Right atrium auricular region (tissue), 2 donors: ENCODE measurements at places on chromosomes 16 and 17.

DNA sequence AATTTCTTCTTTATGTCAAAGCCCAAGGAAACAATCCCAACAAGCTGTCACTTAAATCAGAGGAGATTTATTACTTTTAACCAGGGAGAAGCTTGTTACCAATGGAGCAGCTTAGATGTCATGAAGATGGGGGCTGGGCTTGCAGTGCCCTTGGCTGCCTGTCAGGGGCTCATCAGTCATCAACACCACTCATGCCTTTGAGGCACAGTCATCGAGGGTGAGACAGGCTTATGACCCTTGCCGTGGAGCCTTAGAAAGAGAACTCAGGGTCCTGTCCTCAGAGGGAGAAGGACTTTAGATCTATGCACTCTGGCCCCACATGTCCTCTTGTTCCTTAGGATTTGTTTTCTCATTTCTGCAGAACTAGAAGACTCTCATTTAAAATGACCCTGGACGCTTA lies 318.3 kb downstream of the CBLN1 start:
- no peak for DNase-seq

DNA sequence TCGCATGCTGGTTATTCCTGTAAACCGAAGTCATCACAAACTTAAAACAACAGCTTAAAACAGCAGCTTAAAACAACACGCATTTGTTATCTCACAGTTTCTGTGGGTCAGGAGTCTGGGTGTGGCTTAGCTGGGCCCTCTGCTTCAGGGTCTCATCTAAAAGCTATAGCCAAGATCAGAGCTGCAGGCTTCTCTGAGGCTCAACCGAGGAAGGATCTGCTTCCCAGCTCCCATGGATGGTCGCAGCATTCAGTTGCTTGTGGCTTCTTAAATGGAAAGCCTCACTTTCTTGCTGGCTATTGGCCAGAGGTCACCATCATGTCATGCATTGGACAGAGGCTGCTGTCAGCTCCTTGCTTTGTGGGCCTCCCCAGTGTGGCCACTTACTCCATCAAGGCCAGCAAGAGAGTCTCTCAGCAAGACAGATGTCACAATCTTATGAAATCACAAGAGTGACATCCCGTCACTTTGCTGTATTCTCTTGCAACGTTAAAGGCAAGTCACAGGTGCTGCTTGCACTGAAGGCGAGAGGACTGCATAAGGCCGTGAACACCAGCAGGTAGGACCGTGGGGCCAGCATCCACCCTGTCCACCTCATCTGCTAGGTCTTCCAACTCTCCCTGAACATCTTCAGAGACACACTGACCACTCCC lies 117.9 kb upstream of the TNRC6C start:
- no peak for DNase-seq

DNA sequence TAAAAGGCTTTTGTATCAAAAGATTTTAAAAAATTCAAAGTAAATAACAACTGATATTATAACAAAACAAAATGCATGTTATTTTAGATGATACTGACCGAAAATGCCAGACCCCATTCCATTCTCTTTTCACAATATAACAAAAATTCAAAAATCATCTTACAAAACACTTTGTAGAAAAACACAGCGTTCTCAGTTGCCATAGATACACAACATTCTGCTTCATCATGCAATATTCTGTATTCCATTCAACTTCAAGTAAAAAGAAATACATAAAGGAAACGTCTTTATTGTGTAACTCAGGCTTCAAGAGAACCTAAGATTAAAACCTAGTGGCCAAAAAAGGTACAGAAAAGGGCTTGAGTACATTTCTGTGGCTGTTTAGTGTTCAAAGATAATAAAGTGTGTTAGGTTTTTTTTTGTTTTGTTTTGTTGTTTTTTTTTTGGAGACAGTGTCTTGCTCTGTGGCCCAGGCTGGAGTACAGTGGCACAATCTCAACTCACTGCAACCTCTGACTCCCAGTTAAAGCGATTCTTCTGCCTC lies 250.5 kb downstream of the CEP112 start:
- no peak for DNase-seq

- DNase-seq, result no peak
Observed at GRCh38 chr16:11082860-11083388, 138.6 kb downstream of the CLEC16A start.

DNA sequence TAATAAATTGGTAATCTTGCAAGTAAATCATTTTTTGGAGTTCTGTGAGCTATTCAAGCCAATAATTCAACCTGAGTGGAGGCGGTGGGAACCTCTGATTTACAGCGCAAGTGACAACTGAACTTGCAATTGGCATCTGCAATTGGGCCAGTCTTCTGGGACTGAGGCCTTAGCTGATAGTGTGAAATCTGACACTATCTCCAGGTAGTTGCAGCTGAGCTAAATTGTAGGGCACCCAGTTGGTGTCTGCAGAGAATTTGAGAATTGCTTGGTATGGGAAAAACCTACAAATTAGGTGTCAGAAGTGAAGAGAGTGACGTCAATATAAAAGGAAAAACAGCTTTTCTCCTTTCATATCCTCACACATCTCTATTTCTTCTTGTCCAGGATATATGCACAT lies 1633.6 kb upstream of the GOT2 start:
- no peak for DNase-seq

DNA sequence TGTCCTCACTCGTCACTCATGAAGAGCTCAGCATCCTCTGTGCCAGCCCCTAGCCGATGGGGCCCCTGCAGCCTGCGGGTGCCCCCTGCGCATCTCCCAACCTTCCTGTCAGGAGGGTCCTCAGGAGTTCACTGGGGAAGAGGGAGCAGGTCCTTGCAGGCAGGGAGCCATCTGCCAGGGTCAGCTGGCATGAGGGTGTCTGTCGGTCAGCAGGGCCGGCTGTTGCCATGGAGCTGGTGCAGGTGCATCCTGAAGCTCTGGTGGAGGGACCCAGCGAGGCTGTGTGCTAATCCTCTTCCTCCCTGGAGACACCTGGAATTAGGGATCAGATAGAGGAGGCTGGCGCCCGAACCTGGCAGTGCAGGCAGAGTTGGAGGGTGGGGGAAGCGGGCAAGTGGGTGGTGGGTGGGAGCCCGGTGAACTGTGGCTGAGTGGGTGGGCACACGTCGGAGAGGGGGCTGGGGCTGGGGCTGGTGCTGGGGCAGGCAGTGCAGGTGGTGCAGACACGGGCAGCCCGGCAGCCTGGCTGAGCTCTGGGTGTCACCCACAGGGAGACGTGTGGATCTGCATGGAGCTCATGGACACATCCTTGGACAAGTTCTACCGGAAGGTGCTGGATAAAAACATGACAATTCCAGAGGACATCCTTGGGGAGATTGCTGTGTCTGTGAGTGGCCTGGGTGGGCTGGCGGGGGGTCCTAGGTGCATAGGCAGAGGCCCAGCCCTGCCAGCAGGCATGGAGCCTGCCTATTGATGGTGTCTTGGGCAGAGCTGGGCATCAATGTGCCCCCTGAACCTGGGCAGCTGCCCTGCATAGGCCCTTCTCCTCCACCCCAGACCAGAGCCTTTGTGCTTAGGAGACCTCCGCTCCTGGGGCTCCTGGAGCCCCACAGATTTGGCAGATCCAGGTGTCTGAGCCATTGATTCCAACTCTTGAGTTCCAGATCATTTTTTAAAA lies 17.4 kb downstream of the MAP2K3 start:
- DNase-seq, result no peak

- DNase-seq, result no peak
Observed at GRCh38 chr16:74565378-74565777, 41.5 kb downstream of the GLG1 start.

DNA sequence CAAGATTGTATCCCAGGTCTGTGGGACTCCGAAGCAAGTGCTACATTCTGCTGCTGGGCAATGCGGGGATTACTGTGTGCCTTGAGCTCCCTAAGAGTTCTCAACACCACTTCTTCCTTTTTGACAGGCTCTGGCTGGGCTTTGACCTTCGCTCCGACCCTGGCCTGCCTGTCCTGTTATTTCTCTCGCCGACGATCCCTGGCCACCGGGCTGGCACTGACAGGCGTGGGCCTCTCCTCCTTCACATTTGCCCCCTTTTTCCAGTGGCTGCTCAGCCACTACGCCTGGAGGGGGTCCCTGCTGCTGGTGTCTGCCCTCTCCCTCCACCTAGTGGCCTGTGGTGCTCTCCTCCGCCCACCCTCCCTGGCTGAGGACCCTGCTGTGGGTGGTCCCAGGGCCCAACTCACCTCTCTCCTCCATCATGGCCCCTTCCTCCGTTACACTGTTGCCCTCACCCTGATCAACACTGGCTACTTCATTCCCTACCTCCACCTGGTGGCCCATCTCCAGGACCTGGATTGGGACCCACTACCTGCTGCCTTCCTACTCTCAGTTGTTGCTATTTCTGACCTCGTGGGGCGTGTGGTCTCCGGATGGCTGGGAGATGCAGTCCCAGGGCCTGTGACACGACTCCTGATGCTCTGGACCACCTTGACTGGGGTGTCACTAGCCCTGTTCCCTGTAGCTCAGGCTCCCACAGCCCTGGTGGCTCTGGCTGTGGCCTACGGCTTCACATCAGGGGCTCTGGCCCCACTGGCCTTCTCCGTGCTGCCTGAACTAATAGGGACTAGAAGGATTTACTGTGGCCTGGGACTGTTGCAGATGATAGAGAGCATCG lies 2.4 kb downstream of the SLC16A13 start:
- no peak for DNase-seq

DNA sequence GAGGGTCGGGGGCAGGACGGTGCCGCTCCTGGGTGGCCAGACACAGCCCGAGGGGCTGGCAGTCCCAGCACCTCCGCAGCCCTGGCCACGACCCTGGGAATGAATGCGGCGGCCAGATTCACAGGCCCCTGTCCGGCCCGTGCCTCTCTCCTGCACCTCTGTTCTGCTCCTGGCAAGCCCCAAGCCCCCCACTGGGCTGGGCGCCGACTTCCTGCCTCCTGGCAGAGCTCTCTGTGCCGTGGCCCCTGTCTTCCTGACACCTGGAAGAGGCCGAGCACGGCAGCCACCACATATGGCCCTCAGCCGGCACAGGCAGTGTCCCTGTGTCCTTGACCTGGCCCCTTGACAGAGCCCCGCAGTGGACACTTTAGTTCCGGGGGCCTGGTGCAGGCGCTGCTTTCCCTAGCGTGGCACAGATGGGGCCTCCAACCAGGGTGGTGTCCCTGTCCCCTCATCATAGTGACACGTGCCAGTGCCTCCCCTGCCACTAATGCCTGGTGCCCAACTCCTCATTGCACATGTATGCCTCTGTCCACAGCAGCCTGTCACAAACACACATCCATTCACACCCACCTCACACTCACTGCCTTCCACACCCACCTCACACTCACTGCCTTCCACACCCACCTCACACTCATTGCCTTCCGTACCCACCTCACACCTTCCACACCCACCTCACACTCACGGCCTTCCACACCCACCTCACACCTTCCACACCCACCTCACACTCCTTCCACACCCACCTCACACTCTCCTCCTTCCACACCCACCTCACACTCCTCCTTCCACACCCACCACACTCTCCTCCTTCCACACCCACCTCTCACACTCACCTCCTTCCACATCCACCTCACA lies 110.6 kb upstream of the PLCG2 start:
- no peak for DNase-seq

GRCh38 chr16:27620541-27620940 lies 70.6 kb downstream of the KATNIP start:
- DNase-seq, result no peak

DNA sequence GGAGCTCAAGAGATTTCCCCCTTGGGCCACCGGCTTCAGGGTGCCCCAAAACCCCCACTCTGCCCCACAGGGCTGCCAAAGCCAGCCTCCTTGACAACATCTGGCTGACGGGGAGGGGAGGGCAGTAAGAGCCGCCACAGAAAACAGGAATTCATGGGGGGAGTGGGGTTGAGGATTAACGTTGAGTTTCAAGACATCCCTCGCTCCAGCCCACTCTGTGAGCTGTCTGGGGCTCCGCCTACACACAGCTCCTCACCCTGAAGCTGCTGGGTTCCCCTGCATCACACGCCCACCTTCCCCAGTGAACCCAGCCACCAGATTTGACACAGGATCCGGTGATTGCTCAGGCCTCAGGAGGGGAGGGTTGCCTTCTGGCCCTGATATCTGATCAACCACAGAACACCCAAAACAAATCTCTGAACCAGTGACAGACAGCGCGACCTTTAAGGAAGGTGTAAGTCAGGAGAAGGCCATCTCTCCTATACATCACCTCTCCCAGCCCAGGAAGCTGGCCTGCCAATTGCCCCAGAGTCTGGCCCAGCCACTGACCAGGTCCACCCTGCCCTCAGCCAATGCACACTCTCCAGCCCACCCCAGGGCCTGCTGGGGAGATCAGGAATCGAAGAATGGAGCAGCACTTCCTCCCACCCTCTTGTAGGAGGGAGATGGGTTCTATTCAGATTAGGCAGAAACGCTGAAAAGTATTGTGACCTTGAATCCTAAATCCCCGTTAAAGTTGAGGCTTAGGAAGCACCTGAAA lies 132.1 kb downstream of the CLEC16A start:
- no peak for DNase-seq

GRCh38 chr16:26433807-26434206 lies 632.9 kb upstream of the C16orf82 start:
- DNase-seq, result no peak

- no peak for DNase-seq
Observed at GRCh38 chr16:64964126-64964540, 157.7 kb downstream of the CDH11 start.

GRCh38 chr16:73275448-73275847 lies 227.5 kb upstream of the ZFHX3 start:
- DNase-seq, result no peak

- no peak for DNase-seq
Observed at GRCh38 chr17:6269478-6269877, 165.4 kb downstream of the AIPL1 start.

- no peak for DNase-seq
Observed at GRCh38 chr17:57918017-57918895, 37.0 kb downstream of the CUEDC1 start.
